Stimulated activated naive CD4-positive, alpha-beta T cell treated with Interleukin-2 at 50 U/mL for 16 hours (primary cell): ENCODE measurements at places on chromosomes 12 and 14.

DNA sequence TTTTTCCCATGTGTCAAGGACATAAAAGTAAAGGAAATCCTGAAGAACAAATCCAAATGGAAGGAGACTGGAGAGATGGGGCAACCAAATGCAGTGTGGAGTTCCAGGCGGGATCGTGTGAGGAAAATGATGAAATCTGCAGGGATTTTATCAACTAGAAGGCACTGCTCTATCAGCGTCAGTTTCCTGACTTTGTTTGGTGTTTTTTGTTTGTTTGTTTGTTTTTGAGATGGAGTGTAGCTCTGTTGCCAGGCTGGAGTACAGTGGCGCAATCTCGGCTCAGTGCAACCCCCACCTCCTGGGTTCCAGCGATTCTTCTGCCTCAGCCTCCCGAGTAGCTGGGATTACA lies 43.3 kb upstream of the GPR132 start:
- DNase-seq = no peak

GRCh38 chr12:57519796-57520052 lies 590 bp downstream of the DDIT3 start:
- DNase-seq = no peak

DNA sequence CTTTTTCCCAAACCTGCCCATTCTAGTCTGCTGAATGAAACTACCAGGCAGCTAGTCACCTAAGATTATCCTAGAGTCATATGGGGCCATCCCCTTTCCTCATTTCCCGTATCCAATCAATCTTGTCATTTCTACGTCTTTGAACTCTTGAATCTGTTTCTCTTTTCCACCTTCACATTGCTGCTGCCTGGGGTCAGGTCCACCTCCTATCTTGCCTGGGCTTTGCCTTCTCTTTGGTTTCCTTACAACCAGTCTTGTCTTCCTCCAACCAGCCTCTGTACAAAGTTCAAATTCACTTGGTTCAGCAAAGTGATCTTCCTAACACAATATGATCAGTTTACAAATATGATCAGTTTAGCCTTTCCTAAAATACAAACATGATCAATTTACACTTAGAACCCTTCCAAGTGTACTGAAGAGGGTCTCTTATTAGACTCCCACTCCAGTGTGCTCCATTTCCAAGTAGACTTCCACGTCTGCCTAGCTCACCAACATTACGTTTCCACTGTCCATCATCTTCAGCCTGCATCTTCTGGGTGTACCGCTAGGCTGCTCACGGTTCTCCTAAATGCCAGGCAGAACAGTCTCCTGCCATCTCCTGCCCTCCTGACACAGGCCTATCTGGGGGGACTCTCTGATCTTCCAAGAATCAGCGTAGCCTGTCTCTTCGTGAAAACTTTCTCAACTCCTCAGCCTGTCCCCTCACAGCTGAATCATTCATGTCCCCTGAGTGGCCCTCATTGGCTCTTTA lies 4.1 kb upstream of the ACVR1B start:
- DNase-seq = no peak

DNA sequence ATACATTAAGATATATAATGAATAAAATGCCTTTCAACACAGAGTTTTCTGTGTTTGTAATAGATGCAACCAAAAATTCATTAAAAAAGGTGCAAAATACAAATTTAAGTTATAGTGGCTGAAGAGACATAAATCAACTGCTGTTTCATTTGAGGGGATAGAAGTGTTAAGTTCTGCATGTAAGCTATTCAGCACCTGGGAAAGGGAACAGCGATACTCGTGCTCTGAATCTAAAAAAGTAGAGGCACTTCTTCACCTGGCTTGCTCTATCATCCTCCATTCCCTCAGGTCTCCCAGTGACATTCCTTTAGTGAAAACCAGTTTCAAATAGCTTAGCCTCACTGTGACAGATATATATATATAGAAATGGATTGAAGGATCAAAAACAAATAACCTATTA lies 222.6 kb downstream of the ACSS3 start:
- no peak for DNase-seq

DNA sequence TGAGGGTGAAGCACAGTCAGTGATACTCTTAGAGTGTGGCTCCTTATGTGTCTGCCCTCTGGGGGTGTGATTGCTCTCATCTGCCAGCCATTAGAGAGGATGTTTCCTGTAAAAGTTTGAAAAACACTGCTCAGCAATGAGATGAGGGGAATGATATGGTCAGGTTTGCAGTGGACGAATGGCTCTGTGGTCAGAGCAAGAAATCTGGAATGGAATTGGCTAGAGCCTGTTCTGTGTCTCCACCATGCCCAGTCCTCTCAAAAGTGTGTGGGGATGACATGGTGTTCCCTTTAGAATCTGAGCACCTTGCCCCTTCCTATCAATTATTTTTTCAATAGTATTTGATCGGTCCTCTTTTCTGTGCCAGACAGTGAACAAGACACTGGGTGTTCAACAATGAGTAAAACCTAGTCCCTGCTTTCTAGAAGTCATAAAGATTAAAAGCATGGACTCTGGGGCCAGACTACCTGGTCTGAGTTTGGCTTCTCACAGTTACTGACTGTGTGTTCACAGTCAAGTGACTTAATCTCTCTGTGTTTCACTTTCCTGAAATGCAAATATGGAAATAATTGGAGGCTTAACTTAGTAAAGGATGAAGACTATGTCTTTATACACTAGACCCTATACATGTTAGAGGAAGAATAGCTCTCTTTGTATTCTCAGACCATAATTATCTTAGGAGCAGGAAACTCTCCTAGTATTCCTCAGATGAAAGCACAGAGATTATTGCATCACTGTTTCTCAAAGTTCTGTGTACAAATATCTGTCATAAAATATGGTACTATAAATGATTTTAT lies 1.6 kb downstream of the ACSS3 start:
- DNase-seq = no peak

DNA sequence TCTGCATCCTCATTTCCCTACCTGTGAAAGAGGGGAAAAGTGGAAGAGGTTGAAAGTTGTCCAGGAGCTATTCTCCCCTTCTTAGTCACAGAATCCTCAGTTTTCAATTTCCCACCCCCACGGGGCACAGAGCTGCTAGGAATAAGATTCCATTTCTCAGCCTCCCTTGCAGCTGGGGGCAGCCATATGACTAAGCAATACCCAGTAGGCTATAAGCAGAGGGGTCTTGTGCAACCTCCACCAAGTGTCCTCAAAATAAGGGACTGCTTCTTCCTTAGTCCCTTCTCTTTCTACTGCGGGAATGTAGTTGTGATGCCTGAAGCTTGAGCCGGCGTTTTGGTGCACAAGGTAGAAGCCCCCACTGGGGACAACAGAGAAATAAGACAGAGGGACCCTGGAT lies 40.9 kb downstream of the VWF start:
- no peak for DNase-seq

- DNase-seq = no peak
Observed at GRCh38 chr12:89575374-89575773, 49.5 kb upstream of the POC1B start.

DNA sequence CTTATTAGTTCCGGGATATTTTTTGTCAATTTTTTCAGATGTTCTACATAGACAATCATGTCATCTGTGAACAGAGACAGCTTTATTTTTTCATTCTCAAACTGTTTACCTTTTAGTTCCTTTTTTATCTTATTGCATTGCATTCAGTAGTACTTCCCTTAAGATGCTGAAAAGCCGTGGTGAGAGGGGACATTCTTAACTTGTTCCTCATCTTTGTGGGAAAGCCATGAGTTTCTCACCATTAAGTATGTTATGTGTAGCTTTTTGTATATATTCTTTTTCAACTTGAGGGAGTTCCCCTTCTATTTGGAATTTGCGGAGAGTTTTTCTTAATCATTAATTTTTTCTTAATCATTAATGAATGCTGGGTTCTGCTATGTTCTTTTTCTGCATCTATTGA lies 1727.1 kb upstream of the SEL1L start:
- no peak for DNase-seq

DNA sequence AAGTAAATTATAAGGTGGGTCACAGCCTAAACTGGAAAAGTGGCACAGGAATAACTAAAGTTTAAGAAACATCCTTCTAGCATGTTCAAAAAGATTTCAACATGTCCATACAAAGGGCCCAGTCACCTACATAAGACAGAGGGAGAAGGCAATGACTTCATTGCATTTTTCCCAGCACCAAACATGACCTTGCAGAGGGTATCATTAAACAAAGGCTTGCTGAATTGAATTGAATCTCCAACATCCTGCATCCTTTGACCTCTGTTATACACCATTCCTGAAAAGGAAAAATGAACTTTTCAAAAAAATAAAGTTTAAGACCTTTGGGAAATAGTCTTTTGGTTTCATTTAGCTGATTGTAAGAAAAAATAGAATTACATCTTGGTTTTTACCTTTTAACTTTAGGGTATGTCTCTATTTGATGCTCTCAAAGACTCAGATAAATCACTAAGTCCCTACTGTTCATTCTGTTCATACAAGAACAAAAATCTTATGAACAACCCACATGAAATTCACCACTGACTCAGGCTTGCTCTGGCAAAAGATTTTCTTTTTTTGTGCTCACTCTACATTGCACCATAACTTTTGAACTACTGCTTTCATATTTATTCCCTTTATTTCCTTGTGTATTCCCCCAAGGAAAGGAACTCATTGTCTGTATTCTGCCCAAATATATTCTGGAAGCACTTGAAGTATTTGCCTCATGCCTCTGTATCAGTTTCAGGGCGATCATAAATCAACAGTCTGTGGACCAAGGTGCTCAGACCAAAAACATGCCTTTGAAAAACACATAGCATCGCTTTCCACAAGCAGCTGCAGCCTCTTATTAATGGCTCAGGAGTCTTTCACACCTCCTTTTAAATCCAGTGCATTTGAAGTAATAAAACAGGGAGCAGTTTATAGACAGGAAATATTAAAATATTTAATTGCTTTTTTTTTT lies 121.7 kb downstream of the DUSP6 start:
- no peak for DNase-seq

- no peak for DNase-seq
Observed at GRCh38 chr12:110668480-110669192, 20.3 kb downstream of the HVCN1 start.

GRCh38 chr12:77435446-77436091 lies 370.2 kb upstream of the E2F7 start:
- no peak for DNase-seq

GRCh38 chr12:127745469-127746212 lies 521.3 kb upstream of the TMEM132C start:
- no peak for DNase-seq

DNA sequence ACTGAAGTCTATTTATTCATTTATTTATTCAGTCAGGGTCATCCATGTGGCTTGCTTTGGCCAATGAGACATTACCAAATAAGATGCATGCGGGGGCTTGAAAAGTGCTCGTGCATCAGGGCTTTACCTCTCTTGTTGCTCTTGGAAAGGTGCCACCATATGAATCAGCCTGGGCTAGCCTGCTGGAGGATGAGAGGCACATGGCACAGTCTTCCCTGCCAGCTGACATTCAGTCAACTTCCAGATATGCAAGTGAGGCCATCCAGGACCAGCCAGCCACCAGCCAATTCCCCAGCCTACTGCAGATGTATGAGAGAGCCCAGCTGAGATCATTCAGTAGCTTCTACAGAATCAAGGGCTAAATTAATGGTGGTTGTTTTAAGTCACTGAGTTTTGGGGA lies 105.2 kb upstream of the RPH3A start:
- DNase-seq = no peak

GRCh38 chr14:64944041-64944440 lies 1.5 kb upstream of the GPX2 start:
- DNase-seq = no peak

DNA sequence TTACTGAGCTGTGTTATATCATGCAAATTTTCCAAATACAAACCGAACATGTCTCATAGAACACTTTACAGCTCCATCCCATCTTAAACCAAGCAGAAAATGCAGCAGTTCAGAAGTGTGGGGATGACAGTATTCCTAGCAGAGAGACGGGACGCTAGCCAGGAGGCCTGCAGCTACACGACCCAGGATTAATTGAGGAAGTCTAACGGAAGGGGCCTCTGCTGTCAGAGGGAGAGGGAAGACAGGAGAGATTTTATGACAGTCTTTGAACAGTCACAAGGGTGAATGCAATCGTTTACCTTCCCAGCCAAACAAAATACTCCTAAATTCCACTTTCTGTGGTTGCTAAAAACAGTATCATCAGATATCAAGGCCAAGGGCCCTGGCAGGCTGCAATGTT lies 261.9 kb downstream of the TMEM132D start:
- no peak for DNase-seq

DNA sequence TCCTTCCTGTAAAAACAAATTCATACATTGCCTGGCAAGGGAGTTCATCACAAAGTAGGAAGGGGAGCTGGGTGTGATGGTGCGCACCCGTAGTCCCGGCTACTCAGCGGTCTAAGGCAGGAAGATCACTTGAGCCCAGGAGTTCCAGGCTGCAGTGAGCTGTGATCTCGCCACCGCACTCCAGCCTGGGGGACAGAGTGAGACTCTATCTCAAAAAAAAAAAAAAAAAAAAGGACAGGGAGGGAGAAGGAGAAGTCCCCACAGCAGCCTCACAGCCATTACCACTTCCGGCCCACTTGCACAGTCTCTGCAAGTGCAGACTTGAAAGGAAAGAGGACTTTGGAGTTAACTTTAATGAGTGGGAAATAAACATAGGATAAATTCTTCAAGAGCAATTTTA lies 121.0 kb downstream of the FBXL14 start:
- no peak for DNase-seq

- DNase-seq = no peak
Observed at GRCh38 chr12:10226086-10226485, 13.4 kb downstream of the GABARAPL1 start.

DNA sequence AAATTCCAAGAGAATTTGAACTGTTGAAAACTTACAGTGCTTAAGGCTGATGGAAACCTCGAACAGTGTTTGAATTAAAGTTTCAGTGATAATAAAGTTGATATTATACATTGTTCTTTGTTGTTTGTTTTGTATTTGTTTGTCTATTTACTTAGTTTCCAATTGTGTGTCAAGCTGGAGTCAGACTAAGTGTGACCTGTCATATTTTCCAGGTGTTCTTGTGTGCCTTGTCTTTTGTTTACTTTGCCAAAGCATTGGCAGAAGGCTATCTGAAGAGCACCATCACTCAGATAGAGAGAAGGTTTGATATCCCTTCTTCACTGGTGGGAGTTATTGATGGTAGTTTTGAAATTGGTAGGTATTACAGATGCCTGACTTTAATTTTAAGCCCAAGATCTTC lies 6.0 kb downstream of the SLCO1C1 start:
- DNase-seq = no peak

DNA sequence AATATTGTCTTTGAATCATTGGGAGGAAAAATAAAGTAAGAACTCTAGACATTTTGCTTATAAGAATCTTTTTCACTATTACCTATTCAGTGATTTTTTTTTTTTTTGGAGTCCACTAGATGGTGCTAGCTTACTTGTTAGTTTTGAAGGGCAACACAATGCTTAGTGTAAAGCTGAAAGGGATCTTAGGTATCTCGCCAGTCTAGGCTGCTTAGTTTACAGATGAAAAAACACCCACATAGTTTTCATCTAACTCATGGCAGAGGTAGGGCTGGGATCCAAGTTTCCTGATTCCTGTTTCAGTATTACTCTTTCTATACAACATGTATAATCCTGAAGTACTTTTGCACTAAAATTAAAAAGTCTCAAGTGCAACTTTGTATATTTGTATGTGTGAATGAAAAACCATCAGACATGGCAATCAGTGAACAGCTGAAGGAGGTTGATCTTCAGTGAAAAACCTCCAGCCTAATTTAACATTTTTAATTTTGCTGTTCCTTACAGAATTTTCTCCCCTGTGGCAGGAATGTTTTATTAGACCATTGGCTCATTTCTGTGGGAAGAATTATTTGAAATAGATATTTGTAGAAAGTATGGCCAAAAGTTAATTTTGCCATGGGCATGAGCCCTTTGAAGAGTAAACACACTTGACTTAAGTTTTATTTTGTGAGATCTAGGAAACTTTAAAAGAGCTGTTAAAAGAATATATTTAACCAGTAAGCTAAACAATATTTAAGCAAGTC lies 40.7 kb downstream of the LRRIQ1 start:
- DNase-seq = no peak

GRCh38 chr12:78392918-78393317 lies 471.7 kb upstream of the SYT1 start:
- no peak for DNase-seq
